ENCODE measurements at places on chromosomes 13 and 19. TPM values are rescaled to one million over a fixed set of nuclear protein-coding genes. Genes with fewer than 3 reads are reported as not detected.
A peak's percentile ranks its signal among the peaks of the same experiment; 100 is the strongest.

The BRSK1 gene
- total RNA-seq, result not detected

The IZUMO2 gene
- not detected for total RNA-seq

The CEACAM6 gene
- 2.2 TPM for total RNA-seq

The STOML3 gene
- total RNA-seq, result 4.1 TPM

The ZNF772 gene
- 13.7 TPM for total RNA-seq

The SCEL gene
- 30.6 TPM for total RNA-seq

The RAB4B gene
- 3.1 TPM for total RNA-seq

The ZNF560 gene
- 8.4 TPM for total RNA-seq

The OR10H1 gene
- total RNA-seq, result 2.6 TPM

The ZNF417 gene
- 29.1 TPM for total RNA-seq

The SIGLEC8 gene
- total RNA-seq, result 0.72 TPM

The C19orf73 gene
- not detected for total RNA-seq

GRCh38 chr19:31233295-31233800, 115.9 kb downstream of the TSHZ3 start:
- no peak for DNase-seq

DNA sequence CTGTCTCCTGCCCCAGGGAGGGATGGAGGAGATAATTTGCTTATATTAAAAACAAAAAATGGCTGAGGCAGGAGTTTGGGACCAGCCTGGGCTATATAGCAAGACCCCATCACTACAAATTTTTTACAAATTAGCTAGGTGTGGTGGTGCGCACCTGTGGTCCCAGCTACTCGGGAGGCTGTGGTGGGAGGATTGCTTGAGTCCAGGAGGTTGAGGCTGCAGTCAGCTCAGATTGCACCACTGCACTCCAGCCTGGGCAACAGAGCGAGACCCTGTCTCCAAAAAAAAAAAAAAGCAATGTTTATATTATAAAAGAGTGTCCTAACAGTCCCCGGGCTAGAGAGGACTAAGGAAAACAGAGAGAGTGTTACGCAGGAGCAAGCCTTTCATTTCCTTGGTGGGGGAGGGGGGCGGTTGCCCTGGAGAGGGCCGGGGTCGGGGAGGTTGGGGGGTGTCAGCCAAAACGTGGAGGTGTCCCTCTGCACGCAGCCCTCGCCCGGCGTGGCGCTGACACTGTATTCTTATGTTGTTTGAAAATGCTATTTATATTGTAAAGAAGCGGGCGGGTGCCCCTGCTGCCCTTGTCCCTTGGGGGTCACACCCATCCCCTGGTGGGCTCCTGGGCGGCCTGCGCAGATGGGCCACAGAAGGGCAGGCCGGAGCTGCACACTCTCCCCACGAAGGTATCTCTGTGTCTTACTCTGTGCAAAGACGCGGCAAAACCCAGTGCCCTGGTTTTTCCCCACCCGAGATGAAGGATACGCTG, 184.0 kb downstream of the KDM4B start:
- DNase-seq, result no peak

GRCh38 chr13:41970022-41970421, 9.1 kb upstream of the VWA8 start:
- DNase-seq, result no peak

GRCh38 chr13:39970177-39970846, 314.9 kb downstream of the COG6 start:
- no peak for DNase-seq

- peak; percentile 43 for DNase-seq
Measured at GRCh38 chr19:41934849-41935374, 6.7 kb upstream of the ERFL start.

GRCh38 chr13:33561627-33562026, 256.3 kb upstream of the RFC3 start:
- DNase-seq, result no peak

- DNase-seq, result no peak
Measured at GRCh38 chr13:74413482-74413881, 279.3 kb upstream of the KLF12 start.

- no peak for DNase-seq
Measured at GRCh38 chr19:611481-611868, 21.8 kb downstream of the HCN2 start.

DNA sequence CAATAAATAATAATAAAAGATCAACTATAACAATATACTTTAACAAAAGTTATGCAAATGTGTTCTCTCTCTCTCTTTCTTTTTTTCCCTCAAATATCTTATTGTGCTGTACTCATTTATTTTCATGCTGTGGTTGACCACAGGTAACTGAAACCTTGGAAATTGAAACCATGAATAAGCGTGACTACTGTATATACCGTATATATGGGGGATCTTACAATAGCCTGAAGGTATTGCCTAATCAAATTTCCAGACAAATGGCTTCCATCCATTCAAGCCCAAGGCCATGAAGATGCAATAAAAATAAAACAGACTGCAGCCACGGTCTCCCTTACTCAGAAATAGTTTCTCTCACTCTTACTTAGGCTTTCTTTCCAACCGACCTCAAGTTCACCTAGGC, 98.3 kb downstream of the SLITRK6 start:
- no peak for DNase-seq

DNA sequence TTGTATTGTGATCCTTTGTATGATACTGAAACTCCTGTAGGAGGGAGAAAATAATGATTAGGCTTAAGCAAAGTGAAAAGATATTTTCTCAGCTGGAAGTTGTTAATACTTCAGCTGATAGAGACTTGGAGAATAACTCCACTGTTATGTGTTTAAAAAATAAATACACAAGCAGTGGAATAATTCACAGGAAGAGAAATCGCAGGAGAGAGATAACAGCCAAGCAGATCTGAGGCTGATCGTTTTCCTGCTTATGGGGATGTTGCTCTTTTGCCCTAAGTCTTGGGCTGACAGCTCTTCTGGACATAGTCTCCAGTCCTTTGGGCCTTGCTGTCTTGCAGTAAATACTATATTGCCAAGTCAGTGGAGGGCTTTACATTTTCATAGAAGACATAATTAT, 93.3 kb downstream of the OLFM4 start:
- peak; percentile 65 for DNase-seq

DNA sequence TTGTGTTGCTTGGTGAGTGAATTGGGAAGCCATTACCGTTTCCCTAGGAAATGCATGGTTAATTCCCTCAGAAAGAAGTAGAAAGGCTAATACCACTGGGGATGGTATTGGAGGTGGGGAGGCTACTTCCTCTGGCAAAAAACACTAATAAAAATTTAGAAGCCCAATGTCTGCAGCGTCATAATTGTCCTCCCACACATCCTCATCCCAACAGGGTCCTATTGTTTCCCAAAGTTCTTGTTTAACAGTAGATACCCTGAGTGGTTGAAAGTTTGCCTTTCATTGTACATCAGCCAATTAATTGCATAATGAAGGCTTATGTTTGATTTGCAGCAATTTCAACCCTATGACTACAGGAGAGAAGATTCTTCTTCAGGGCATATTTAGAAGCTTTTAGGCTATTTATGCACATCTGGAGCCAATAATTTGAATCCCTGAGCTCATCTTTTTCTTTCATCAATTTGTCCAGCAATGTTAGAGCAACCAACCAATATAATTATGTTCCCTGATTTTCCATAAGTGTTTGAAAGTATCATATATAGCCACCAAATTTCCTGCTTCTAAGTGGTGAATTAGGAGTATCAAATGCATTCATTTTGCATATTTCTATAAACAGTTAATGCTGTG, 491.0 kb downstream of the SLITRK5 start:
- no peak for DNase-seq

DNA sequence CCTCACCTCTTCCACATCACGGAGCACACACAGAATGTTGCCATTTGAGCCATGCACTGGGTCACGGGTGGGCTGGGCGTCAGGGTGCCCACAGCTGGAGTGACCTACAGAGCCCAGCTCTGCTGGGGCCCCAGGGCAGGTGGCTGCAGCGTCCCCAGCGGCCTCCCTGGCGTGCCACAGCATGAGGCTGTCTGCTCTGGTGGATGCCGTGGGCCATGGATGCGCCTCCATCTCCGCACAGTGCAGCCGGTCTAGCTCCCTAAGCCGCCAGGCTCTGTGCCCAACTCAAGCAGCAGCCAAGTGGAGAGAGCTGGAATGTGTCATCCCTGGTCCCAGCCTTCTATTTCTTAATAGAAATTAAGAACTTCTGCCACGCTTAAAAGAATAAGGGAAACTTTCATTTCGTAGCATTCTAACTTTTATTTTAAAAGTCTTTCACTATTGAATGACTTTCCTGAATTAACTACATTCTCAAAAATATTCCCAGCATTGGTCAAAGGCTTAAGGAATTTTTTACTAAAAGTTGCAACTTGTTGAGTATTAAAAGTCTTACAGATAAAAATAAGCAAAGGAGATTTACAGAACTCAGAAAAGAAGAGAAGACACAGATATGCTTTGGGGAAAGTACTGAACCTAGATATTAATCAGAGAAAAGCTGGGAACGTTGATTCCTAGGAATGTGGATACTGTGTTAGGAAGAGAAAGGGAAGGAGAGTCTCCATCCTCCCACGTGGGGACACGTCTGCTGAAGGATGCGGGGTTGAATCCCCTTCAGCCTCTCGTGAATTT, 59.3 kb downstream of the ATP11A start:
- DNase-seq, result peak; percentile 86

- no peak for DNase-seq
Measured at GRCh38 chr19:2081873-2082810, 14.0 kb downstream of the MOB3A start.

DNA sequence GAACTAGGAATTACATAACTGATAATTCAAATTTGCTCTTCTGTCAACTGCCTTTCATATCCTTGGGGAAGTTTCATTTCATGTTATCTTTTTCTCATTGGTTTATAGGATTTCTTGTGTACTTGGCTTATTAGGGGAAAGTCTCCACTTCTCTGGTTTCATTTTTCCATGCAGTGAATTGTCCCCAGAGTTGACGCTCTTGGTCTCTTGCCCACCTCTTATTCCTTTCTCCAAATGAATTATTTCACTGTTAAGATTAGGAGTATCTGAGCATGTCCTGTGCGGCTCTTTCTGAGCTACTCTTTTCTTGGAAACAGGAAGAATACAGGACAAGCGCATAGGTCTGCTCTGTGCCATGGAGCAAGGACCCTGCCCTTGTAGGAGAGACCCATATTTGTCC, 104.8 kb downstream of the POSTN start:
- no peak for DNase-seq

DNA sequence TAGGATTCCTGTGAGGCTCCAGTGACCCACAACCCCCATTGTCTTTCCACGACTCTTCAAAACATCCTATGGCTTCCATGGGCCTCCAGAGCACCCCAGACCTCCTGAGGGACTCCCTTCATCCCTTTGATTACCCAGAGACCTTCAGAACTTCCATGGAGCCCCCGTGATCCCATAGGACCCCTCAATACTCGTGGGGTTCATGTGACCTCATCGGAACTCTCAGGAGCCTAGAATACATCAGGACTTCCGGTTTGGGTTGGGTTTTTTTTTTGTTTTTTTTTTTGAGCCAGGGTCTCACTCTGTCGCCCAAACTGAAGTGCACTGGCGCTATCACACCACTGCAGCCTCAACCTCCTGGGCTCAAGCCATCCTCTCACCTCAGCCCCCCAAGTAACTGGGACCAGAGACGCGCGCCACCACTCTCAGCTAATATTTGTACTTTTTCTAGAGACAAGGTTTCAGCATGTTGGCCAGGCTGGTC, 774 bp downstream of the ALDH16A1 start:
- DNase-seq, result no peak

- no peak for DNase-seq
Measured at GRCh38 chr13:100480676-100481075, 107.9 kb downstream of the GGACT start.

GRCh38 chr13:110312339-110313031, 5.4 kb downstream of the COL4A2 start:
- peak; percentile 95 for DNase-seq

DNA sequence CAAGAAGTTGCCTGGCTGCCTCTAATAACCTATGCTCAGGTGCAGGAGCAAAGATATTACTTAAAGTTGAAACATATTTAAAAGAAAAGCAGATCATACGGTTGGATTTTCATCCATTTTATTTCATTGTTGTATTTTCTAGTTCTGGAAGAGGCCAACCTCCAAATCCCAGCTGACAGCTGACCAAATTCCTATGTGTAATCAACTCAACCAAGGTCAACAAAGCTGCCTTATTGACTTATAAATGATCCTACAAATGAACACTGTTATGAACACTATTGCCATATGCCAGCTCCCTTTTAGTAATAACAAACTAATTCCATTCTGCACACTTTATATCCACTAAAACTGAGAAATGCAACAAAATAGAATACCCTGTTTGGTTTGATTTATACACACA, 1537.4 kb downstream of the SLITRK1 start:
- DNase-seq, result no peak

GRCh38 chr13:59950266-59950665, 213.5 kb downstream of the DIAPH3 start:
- no peak for DNase-seq

- DNase-seq, result no peak
Measured at GRCh38 chr13:59495936-59496512, 667.7 kb downstream of the DIAPH3 start.

DNA sequence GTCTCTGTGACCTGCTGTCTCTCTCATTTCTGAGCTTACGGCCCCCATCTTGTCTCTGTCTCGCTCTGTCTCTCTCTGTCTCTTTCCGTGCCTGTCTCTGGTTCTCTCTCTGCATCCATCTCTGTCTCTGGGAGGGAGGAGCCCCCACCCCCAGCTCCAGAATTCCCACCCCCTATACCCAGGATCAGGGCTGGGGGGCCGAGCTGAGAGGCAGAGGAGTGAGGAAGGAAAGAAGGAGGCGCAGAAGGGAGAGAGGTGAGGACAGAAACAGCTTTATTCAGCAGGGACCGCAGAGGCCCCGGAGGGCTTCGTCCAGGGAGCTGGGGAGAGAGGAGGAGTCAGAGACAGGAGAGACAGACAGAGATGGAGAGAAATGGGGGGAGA, 14.0 kb downstream of the JOSD2 start:
- no peak for DNase-seq

DNA sequence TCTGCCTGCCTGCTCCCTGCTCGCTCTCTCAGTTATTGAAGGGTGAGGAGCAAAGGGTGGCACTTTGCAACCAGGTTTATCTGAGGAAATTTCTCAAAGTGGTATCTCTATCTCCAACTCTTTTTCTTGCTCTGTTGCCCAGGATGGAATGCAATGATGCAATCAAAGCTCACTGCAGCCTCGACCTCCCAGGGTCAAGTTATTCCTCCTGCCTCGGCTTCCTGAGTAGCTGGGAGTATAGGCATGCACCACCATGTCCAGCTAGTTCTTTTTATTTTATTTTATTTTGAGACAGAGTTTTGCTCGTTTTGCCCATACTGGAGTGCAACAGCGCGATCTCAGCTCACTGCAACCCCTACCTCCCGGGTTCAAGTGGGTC, 4.9 kb downstream of the ACTMAP start:
- DNase-seq, result peak; percentile 38

DNA sequence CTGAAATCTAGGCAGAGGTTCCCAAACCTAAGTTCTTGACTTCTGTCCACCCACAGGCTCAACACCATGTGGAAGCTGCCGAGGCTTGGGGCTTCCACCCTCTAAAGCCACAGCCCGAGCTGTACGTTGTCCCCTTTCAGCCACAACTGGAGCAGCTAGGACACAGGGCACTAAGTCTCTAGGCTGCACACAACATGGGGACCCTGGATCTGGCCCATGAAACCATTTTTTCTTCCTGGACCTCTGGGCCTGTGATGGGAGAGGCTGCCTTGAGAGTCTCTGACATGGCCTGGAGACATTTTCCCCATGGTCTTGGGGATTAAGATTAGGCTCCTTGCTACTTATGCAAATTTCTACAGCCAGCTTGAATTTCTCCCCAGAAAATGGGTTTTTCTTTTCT, 118.4 kb downstream of the GPC5 start:
- no peak for DNase-seq

GRCh38 chr19:33214596-33214995, 11.1 kb downstream of the SLC7A10 start:
- DNase-seq, result peak; percentile 26

- DNase-seq, result no peak
Measured at GRCh38 chr13:20983386-20983785, 78.0 kb downstream of the LATS2 start.
